ENCODE measurements at places on chromosomes 7 and 10.

DNA sequence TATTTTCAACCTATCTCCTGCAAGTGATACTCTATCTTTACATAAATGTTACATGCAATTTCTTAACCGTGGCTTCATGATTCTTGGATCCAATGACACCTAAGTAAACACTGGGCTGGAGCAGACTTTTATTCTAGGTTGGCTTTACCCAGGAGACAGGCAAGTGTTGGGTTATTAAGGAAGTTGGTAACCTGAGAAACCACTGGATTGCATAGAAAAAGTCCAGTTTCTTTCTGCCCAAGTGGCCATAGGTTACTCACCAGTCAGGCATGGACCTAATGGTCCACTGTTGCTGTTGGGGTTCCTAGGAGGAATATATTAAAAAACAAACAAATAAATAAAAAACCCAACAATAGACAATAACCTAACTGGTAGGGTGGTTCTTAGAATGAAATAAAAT is 112.8 kb downstream of the SEMA3D start:
- DNase-seq = peak; percentile 12

DNA sequence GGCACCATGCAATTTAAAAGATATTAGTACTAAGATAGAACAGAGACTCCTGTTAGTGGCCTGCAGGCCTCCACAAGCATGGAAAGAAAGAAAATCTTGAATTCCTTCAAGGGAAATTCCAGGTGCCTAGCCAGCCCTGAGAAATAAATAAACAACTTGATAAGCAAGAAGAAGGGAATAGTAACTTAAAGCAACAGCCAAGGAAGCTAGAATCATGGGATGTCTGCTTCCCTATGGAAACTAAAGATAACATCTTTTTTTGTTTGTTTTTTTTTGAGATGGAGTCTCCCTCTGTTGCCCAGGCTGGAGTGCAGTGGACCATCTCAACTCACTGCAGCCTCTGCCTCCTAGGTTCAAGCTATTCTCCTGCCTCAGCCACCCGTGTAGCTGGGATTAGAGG is 128.6 kb downstream of the SKIDA1 start:
- no peak for DNase-seq

DNA sequence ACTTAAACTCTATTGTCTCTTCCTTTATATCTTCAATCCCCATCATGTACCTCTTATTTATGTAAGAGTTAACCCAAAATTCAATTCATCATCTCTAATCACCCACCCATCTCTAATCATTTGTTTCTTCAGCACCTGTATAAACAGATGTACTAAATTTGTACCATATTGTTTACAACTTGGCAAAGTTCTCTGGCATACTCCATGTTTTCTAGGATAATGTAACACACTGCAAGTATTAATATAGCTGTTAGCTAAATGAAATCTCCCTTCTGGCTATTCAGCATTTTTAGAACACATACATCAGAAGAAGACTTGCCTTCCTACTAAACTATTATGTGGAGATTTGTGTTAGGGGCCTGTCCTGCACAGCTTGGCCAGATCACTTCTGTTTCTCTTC is 33.1 kb downstream of the MALSU1 start:
- no peak for DNase-seq

GRCh38 chr10:31431021-31431420 is 112.0 kb downstream of the ZEB1 start:
- DNase-seq = no peak

GRCh38 chr7:25527665-25528170 is 299.4 kb upstream of the NPVF start:
- no peak for DNase-seq

DNA sequence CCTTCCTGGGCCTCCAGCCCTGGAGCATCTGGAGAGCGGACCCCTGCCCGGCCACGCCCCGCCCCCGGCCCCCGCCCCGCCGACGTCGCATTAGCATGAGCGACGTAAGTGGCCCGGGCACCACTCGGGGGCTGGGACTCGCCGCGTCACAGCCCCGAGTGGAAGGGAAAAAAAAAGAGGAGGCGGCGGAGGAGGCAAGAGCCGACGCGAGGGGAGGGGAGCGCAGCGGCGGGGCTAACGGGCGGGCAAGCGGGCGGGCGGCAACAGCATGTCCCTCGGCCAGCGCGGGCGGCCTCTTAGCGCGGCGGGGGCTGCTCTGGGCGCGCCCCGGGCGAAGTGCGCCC is at the start of gene SLC18A3:
Gene SLC18A3, plus strand, starts transcription at position 197 of the 344 bp plus-strand sequence. CDS start 431 bp downstream, outside the sequence.
- DNase-seq = no peak
